Activated CD4-positive, alpha-beta T cell treated with anti-CD3 and anti-CD28 coated beads, Interleukin-2, amount 10 ng/mL, durations not matched to agents 7 days and 5 days (primary cell): ENCODE measurements at places on chromosomes 3 and 15.

- no peak for DNase-seq
These were observed 25.1 kb upstream of the CTNNB1 start for GRCh38 chr3:41173926-41174885.

DNA sequence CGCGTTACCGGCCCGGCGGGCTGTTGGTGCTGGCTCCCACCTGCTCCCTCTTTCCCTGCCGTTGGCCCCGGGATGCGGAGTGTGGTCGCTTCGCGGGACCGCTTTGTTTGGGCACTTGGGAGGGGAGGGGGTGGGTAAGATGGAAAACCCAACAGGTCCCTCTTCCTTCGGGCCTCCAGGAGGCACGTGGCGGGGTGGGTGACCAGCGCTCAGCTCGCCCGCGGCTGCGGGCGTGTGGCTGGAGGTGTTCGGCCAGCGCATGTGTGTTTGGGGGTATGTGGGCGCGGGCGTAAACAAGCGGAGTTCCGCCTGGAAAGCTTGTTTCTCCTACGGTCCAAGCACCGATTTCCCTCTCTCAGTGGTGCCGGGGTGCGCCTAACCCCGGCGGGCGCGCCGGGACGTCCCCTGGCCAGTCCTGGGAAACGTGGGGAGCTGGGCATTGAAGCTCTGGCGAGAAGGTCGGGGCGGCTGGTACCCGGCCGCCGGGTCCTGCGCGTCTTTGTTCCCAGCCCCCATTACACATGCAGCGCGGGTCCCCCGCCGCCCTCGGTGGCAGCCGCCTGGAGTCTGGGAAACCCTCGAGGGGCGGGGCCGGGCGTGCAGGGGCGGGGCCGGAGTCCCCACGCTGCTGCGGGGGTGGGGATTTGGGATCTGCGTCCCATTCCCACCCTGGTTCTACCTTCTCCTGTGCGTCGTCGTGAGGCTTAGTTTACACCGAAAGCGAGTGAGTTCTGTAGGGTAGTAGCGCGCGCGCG, 1.4 kb downstream of the ACVR2B start:
- no peak for DNase-seq

DNA sequence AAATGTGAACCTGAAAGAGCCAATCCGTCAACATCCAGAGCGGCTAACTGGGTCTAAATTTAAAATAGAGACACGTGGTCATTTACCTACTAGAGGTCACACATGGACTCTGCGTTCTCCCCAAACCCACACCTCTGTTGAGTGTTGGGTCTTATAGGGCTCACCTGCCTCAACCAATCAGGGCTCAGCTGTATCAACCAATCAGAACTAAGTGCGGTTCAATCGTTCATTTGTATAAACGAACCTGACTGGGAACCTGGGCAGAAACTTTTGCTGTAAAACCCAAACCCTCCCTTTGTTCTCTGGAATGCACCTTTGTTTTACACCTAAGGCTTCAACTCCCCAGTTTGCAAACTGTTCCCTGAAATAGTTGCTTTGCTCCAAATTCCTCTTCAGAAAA, 8.9 kb downstream of the DNAAF4 start:
- DNase-seq: no peak

- no peak for DNase-seq
These were observed 5.0 kb upstream of the KBTBD8 start for GRCh38 chr3:66993082-66993481.

GRCh38 chr3:53346514-53346913, 829 bp downstream of the DCP1A start:
- peak; percentile 9 for DNase-seq

DNA sequence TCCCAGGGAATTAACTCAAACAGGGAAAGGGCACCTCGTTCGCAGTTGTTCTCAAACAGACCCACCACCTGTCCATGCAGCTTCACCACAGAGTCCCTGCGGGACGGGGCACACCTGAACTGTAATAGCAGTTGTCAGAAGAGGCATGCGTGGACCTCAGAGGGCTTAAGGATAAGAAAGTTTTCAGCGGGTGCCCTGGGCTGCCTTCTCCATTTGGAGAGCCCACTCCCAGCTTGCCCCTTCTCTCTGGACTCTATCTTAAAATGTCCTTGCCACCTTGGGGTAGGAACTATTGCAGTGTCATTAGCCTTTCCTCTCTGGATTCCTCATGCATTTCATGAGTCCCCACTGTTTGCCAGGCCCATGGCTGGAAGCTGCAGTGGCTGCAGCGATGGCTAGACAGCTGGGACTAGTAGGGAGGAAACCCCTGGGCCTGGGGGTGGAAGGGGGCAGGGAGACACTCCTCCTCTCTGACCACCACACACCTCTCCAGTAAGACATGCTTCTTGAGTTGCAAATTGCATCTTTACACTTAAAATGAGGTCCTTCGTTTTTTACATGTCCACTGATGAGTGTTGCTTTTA, 33.5 kb downstream of the PDIA5 start:
- no peak for DNase-seq
